ENCODE measurements at places on chromosomes 5 and 9. TPM values are rescaled to one million over a fixed set of nuclear protein-coding genes. Genes with fewer than 3 reads are reported as not detected.
A peak's percentile ranks its signal among the peaks of the same experiment; 100 is the strongest.

The RNF208 gene
- 2.7 TPM for total RNA-seq

The MED7 gene
- 14.7 TPM for total RNA-seq

DNA sequence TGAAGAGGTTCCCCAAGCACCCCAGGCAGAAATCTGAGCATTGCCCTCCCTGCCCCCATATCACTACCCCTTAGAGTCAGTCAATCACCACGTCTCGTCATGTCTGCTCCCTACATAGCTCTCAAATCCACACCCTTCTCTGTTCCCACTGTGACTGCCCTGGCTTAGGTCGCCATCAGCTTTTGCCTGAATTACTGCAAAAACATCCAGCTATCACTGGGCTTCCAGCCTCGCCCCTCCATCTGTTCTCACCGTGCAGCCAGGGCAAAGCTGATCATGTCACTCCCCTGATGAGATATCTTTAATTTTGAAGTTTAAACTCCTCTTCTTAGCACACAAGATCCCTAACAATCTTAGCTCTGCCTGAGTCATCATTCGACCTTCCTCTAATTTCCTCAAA is 89.6 kb upstream of the TBC1D2 start:
- H3K27ac ChIP-seq = no peak overlapping the region
- no peak for DNase-seq
- no peaks in the 10 kb centered on the region for H3K4me1 ChIP-seq
- no peaks in the 10 kb centered on the region for H3K27me3 ChIP-seq
- H3K4me3 ChIP-seq = no peak overlapping the region

DNA sequence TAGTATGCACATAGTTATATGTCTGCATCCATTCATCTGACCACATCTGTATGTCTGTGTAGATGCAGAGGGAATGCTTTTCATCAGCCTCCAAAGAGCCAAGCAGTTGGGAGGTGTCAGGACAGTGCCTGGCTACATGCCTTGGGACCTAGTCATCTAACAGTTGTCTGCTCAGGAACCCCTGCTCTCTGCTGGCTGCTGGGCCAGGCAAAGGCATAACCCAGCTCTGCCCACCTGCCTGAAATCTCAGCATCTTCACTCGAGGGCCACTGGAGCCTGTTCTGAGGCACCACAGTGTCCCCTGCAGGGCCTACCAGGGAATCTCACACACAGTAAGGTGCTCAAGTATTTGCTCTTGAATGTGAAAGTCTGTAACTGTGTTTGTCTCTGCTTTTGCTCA is 3.7 kb downstream of the C9orf50 start:
- no peak overlapping the region for H3K27ac ChIP-seq
- no peaks in the 10 kb centered on the region for H3K36me3 ChIP-seq
- H3K27me3 ChIP-seq = peaks cover 28% of the 10 kb centered on the region
- DNase-seq = no peak
- H3K4me1 ChIP-seq = peaks cover 8% of the 10 kb centered on the region

- no peaks in the 10 kb centered on the region for H3K4me1 ChIP-seq
- H3K36me3 ChIP-seq = no peaks in the 10 kb centered on the region
- no peak overlapping the region for H3K4me3 ChIP-seq
- no peak for DNase-seq
Observed at GRCh38 chr9:114177423-114178064, 22.2 kb downstream of the COL27A1 start.

DNA sequence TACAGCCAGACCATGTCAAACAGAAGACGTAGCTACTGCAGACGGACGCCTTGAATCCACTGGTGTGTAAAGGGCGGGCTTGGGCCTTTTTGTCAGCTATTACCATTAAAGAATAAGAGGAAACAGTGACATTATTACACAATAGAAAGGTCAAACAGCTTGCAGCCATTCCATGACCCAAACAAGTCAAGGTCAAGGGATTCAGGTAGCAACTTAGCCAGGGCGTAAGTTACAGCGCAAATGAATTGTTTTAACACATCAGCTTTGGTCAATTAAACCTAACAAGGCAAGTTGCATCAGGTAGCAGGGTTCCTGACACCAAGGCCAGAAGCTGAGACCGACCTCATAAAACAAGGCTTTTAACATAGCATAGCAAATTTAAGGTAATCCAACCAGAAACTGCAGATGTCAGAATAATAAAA is 15.3 kb downstream of the NFIB start:
- no peaks in the 10 kb centered on the region for H3K27me3 ChIP-seq
- no peak for DNase-seq
- H3K27ac ChIP-seq = no peak overlapping the region
- no peaks in the 10 kb centered on the region for H3K4me1 ChIP-seq
- no peak overlapping the region for H3K4me3 ChIP-seq

DNA sequence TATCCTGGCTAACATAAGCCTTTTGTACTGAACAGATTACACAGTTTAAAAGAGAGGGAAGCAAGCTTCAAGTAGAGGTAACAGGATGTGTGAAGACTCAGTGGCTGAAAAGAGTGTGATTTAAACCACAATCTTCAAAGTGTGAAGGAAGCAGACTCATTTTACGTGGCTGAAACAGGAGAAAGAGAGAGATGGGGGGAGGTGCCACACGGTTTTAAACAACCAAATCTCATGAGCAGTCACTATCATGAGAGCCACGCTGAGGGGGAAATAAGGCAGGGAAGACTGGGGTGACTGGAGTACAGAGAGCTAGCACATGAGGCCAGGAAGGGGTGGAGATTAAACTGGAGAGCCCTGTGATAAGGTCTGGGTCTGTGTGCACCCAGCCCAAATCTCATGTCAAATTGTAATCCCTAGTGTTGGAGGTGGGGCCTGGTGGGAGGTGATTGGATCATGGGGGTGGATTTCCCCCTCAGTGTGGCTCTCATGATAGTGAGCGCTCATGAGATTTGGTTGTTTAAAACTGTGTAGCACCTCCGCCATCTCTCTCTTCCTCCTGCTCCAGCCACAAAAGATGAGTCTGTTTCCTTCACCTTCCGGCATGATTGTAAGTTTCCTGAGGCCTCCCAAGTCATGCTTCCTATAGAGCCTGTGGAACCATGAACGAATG is 318.6 kb upstream of the CD180 start:
- no peaks in the 10 kb centered on the region for H3K36me3 ChIP-seq
- no peak overlapping the region for H3K4me3 ChIP-seq
- DNase-seq = peak; percentile 69
- H3K27me3 ChIP-seq = no peaks in the 10 kb centered on the region
- no peak overlapping the region for H3K27ac ChIP-seq

GRCh38 chr5:179235416-179236400 is 109.6 kb downstream of the ADAMTS2 start:
- H3K27ac ChIP-seq = no peak overlapping the region
- no peaks in the 10 kb centered on the region for H3K36me3 ChIP-seq
- no peak overlapping the region for H3K4me3 ChIP-seq
- no peaks in the 10 kb centered on the region for H3K27me3 ChIP-seq
- DNase-seq = no peak

All from CD8-positive, alpha-beta memory T cell (primary cell).